ENCODE measurements at places on chromosomes 11 and 22.

- peak; percentile 41 for DNase-seq
Observed at GRCh38 chr22:29208879-29209623, 3.4 kb downstream of the EMID1 start.

GRCh38 chr11:123080015-123080414 is 18.1 kb upstream of the HSPA8 start:
- no peak for DNase-seq

- peak; percentile 87 for DNase-seq
Observed at GRCh38 chr11:69157156-69157821, 1.6 kb downstream of the SMIM38 start.

DNA sequence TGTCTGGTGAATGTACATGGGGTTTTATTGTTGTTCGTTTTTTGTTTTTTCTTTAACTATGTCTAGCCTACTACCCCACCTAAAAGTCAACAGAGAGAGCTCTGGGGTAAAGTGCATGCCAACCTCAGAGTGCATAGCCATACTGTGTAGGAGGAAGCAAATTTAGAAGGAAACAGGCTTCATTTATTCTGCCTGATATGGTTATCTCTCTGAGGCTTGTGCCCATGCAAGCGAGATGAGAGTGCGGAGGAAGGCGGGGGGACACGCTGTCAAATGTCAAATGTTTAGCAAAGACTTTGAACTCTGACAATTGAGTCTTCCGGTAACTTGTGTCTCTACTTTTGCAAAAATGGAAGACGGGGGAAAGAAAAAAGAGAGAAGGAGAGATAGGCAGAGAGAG is 295.5 kb downstream of the ETS1 start:
- DNase-seq = no peak

- no peak for DNase-seq
Observed at GRCh38 chr11:2267851-2268728, 2.3 kb downstream of the ASCL2 start.

DNA sequence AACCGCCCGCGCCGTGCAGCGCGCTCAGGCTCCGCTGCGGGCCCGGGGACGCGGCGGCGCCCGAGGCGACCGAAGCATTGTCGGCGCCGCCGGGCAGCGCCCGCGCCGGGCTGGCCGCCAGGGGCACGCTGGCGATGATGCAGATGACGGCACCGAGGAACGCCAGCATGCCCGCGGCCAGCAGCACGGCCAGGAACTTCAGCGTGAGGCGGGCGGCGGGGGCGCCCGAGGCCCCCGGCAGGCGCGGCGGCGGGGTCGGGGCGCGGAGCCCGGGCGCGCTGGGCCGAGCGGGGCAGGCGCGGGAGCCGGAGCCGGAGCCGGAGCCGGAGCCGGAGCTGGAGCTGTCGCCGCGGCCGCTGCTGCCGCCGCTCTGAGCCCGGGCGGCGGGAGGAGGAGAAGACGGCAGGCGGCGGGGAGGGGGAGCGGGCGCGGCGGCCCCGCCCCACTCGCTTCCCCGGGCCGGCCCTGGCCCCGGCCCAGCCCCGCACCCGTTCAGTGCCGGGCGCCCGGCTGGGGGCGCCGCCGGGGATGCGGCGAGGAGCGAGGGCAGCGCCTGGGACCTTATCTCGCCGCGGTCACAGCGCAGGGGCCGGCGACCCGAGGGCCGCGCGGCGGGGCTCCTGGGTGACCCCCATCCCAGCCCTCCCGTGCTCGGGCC is at the start of gene NPTXR:
Gene NPTXR, minus strand, starts transcription at position 372 of the 658 bp plus-strand sequence.
- peak; percentile 79 for DNase-seq
